ENCODE measurements at places on chromosomes 1 and 21. TPM values are rescaled to one million over a fixed set of nuclear protein-coding genes. Genes with fewer than 3 reads are reported as not detected.

GRCh38 chr1:52367272-52367671, 1.3 kb upstream of the CC2D1B start:
- DNase-seq = no peak

- DNase-seq = no peak
Observed at GRCh38 chr1:35773711-35774110, 3.9 kb upstream of the CLSPN start.

The SLFNL1 gene
- 0.55 TPM for total RNA-seq

GRCh38 chr1:25658791-25659431, 42.3 kb downstream of the MAN1C1 start:
- DNase-seq = no peak

GRCh38 chr1:44296086-44296485, 59.0 kb downstream of the ERI3 start:
- DNase-seq = no peak

DNA sequence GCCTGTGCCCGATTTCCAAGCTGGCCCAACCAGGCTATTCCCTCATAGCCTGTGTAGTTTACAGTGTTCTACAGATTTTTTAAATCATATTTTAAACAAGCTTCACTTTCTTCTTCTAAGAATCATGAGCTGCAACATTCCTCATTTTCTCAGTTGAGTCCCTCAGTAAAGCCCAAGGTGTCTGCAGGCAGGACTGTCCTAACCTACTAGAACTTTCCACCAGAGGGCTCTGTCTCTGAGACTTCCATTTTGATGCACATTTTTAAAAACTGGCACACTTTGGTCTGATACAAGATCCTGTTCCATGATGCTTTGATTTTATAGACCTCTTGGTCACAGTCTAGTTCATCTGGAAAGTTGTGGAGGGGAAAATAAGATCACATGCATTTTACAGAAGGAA, 21.6 kb upstream of the SLAMF6 start:
- no peak for DNase-seq

DNA sequence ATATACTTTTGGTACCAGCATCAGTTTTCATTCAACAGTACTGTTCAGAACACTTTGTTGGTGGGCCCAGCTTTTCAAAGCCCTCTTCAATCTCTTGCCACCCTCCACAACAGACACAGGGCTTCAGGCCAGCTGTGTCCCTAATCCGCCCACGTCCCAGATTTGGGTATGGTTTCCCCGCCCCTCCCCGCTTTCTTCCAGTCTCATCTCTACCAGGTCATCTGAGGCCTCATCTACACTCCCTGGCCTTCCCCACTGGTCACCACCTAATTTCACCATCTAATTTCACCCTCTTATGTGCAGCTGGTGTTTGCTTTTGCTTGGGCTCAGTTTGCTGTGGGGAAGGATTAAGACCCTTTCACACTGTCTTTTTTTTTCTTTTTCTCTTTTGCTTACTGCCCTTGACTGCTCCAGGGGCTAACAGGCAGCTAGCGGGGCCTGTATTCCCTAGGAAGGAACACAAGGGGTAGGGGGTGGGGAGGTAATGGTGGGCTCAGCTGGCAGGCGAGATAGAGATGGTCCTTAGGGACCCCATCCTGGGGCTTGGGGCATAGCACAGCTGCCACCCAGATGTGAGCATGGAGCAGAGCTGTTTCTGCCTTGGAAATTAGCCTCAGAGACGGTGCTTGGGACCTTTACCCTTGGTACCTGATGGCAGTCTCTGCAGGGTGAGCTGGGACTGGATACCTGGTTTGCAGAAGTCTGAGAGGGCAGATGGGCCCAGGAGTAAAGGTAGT, 3.8 kb upstream of the EPB41 start:
- peak; percentile 15 for DNase-seq

The OR2L2 gene
- 0.19 TPM for total RNA-seq

GRCh38 chr1:231376875-231377549, 38.9 kb downstream of the SPRTN start:
- no peak for DNase-seq

The ADAMTS5 gene
- not detected for total RNA-seq

The SLC5A9 gene
- total RNA-seq = not detected

- no peak for DNase-seq
Observed at GRCh38 chr1:26693599-26694572, 1.9 kb upstream of the ARID1A start.

DNA sequence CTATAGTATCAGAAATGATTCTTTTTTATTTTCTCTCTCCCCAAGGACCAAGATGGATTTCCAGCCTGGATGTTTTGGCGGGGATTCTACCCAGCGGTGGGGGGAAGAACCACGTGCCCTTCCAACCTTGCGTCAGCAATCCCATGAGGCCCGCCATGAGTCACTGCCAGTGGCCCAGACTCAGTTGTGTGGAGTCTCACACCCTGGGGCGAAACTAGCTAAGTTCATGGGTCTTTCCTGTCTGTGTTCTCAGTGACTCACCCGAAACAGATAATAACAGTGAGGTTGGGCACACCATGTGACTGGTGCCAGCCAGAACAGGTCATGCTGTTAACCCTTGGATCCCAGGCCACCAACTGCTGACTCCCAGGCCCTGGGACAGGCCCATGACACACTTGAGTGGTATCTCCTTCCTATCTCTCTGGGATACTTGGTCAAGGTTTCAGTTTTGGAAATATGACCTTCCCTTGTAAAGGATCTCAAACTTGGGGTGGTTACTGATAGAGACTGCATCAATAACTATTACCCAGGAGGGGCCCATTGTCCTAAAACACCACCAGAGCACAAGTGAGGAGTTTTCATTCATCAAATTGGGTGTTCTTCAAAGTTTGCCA, 98.0 kb upstream of the DUSP10 start:
- no peak for DNase-seq

DNA sequence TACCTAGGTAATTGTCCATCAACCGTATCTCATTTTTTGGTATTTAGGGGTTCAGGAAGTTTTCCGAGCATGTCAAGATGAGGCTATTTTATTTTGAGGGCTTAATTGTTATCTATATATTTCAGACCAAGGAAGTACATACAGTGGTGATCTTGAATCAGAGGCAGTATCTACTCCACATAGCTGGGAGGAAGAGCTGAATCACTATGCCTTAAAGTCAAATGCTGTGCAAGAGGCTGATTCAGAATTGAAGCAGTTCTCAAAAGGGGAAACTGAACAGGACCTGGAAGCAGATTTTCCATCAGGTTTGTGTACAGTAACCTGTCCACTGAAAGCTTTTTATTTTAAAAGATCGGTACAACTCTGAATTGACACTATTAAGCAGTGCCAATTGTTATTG, 130.2 kb downstream of the ZMYM4 start:
- no peak for DNase-seq

DNA sequence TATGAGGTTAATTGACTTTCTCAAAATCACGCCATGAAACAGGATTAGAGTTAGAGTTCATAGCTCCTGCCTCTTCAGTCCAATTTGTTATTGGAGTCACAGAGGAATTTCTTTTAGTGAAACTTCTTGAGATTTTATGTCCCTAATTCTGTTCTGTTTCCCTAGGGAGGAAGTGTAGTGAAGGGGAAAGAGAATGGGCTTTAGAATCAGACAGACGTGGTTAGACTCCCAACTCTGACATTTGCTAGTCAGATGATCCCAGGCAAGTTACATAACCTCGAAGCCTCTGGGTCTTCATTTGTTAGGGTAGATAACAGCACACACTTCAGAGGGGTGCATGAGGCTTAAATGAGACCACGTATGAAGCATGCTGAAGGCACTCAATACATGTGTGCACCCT, 83.9 kb downstream of the ASTN1 start:
- no peak for DNase-seq

The FASLG gene
- 4.6 TPM for total RNA-seq

- DNase-seq = no peak
Observed at GRCh38 chr1:63537940-63538339, 14.6 kb downstream of the EFCAB7 start.

DNA sequence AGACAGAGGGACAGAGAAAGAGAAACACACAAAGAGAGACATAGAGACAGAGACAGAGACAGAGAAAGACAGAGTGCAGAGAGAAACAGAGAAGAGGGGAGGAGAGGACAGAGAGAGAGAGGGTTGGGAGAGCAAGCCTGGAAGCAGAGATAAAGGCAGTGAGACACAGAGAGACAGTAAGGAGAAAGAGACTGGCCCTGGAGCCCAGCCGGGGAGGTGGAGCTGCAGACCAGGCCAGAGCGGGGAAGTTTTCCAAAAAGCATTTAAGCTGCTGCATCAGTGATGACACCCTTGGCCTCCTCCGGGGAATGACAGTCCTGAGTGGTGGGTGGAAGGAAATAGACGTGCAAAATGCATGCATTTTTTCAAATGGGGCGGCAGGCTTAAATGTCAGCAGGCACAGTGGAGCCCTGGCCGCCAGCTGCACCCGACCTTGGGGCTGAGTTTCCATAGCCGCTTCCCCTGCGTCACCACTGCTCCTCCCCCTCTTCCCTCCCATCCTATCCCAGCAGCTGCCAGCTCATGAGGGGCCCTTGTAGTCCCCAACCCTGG, 95.4 kb upstream of the KLHDC7A start:
- DNase-seq = no peak

DNA sequence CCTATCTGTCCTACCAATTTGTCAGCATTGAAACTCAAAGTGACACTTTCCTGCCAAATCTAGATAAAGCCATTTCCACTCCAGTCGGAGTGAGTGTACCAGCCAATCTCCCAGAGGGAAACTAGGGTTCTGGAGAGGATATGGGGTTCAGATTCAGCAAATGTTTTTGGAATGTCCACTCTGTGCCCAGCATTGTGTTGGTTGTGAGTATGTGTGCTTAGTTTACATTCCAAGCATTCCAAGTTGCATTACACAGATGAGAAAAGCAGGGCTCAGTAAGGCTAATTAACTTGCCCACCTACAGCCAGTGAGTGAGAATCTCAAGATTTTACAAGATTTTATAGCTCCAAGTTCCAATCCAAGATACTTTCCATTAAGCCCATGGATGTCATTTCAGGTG, 26.4 kb upstream of the RGS16 start:
- DNase-seq = no peak

DNA sequence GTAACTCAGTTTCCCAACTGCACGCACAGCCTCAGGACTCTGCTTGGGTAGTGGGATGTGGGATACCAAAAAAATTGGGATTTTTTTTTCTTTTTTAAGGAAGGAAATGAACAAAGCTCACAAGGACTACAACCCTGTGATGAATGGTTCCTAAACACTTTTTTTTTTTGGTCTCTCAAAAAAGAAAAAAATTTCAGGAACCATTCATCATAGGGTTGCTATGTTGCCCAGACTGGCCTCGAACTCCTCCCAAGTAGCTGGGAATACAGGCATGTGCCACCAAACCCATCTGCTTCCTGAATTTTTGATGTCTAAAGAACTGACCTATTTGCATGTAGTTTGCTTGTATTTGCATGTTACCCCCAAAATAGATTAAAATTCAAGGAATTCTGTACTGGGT, 6.8 kb downstream of the MINDY1 start:
- no peak for DNase-seq

DNA sequence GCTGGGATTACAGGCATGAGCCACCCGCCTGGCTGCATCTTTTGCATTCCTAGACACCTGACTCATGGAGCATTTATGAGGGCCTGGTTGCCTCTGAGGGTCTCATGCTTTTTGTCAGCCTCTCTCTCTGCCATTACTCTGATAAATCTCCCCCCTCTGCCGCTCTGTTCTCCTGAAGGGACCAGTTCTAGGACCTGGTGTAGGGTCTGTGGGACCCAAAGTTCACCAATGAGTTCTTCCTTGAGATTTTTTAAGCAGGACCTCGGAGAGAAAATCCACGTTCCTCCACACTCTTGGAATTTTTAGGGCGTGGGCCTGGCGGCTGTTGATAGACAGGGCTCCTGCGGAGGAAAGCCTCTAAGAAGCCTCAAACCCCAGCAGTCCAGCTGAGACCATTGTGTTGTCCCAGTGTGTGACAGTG, 91.9 kb upstream of the ERRFI1 start:
- DNase-seq = no peak

The PTPN14 gene
- total RNA-seq = 0.09 TPM

DNA sequence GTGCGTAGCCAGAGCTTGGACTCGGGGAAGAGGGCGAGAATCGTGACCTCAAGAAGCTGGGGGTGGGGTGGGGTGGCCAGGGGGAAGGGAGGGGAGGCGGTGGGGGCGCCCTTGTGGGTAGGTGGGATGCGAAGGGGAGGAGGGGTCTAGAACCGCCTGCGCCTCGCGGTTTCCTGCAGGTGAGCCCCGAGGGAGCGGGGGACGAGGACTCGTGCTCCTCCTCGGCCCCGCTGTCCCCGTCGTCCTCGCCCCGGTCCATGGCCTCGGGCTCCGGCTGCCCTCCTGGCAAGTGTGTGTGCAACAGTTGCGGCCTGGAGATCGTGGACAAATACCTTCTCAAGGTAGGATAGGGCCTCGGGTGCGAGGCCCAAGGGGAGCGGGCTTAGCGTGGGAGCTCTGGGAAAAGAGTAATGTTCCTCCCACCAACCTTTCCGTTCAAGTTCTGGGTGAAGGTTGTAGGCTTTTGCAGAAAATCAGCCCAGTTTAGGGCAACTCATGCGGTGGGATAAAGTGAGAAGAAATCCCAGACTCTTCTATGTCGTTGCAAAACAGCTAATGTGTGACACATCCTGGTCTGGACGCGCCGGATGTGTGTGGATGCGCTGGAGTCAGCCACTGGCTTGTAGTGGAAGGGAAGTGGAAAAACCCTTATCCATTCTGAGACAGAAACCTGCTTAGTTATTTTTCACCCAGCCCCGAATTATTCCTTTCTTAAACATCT, 2.9 kb downstream of the LHX8 start:
- no peak for DNase-seq

The VHLL gene
- total RNA-seq = not detected

- DNase-seq = no peak
Observed at GRCh38 chr1:33346533-33346926, 25.6 kb upstream of the A3GALT2 start.

- DNase-seq = no peak
Observed at GRCh38 chr1:117171900-117172511, 38.7 kb downstream of the VTCN1 start.

GRCh38 chr1:201895913-201896807, 7.5 kb downstream of the SHISA4 start:
- DNase-seq = peak; percentile 91

DNA sequence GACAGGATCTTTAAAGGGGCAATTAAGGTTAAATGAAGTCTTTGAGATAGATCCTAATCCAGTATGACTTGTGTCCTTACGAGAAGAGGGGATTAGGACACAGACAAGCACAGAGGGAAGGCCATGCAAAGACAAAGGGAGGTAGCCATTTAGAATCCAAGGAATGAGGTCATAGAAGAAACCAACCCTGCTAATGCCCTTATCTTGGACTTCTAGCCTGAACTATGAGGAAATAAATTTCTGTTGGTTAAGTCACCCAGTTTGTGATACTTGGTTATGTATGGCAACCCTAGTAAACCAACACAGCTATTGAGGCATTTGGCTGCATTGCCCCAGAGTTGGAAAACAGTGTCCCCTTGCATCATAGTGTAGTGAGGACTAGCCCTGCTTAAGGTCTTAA, 121.3 kb downstream of the MAST2 start:
- DNase-seq = no peak

DNA sequence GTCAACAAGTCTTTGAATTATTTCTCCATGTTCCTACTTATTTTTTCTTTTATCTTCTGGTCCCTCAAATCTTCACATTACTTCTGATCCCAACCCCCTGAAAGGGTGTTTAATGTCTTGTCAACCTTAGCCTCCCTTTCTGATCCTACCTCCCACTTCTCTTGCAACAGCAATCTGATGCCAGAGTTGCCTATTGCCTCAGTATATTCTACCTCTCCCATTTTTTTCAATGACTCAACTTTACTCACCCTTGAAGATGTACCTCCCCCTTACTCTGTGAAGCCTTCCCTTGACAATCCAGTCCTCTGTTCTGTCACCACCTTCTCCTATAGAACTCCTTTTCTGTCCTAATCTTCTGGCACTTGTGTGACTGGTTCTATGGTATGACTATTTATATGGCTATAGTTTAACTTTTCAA, 99.5 kb upstream of the CD55 start:
- DNase-seq = no peak

GRCh38 chr1:198467907-198468306, 72.6 kb downstream of the ATP6V1G3 start:
- no peak for DNase-seq
